ENCODE measurements at places on chromosomes 1 and 21.

- no peak for DNase-seq
Measured at GRCh38 chr1:29824025-29824424, 587.7 kb downstream of the PTPRU start.

DNA sequence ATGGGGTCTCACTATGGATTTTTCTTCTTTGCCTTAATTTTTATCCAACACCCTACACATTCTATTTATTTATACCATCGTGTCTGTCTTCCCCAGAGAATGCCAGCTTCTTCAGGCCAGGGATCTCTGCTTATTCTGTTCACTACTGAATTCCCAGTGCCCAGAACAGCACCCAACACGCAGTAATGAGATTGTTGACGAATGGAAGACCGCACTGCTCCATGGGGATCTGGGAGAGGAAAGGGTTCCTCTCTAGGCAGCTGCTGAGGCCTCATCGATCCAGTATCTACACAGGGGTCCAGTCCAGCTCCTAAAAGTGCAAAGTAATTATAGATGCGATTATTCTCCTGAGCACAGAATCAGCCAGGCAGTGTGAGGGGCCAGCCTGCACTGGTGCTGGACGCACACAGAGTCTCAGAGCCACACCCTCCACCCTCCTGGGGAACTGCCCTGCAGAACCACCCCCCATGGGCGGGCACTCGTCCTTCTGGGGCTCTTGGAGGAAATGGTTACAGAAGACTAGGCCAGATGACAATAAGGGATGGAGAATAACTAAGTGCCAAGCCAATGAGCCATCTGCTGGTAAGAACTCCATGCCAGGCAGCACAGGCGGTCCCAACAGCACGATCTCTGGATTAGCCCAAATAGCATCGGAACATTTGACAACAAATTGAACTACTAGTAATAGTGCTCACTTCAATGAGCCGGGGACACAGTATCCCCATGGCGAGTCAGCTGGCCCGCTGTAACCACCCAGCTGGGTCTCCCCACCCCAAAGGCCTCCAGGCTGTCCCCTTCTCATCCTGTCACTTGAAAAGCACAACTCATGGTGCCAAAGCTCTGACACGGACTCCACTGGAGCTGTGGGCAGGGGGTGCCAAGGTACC, 1.7 kb upstream of the PDE9A start:
- no peak for DNase-seq

GRCh38 chr1:111289371-111289770, 1.3 kb upstream of the CHIA start:
- DNase-seq, result no peak

DNA sequence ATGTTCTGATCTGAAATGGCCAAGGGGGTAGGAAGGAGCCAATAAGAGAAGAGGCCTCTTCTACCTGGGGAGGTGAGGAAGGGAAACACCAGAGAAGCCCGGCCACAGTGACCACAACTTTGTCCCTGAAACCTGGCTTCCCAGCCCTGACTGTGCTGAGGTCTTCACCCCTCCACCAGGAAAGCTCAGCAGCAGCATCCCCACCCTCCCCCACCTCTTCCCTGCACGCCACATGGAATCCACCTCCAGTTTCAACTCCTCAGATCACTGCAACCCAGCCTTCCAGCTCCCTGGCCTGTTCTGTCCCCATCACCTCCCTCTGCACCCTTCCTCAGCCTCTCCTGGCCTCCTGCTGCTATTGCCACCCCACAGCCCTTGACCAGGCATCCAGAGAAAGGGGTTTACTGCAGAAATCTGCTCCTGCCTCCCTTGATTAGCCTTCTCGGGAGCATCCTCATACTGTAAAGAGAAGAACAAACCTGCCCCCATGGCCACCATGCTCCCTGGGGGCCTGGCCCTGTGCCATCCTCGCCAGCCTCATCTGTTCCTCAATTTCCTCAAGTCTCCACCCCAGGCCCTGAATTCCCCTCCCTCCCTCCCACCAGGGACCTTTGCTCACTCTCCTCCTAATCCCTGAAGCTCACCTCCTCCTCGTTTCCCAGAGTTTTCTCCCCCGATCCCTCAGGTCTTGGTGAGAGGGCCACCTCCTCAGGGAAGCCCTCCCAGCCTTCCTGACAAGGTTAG, 450.9 kb downstream of the MATN1 start:
- DNase-seq, result no peak

All from NCI-H226 (cell line).